Fibroblast of skin of scalp (primary cell): ENCODE measurements at places on chromosomes 1 and 21.

- DNase-seq = peak; percentile 68
Measured at GRCh38 chr1:221217029-221217428, 337.8 kb downstream of the HLX start.

GRCh38 chr1:214473862-214474261 lies 77.5 kb downstream of the PTPN14 start:
- no peak for DNase-seq

DNA sequence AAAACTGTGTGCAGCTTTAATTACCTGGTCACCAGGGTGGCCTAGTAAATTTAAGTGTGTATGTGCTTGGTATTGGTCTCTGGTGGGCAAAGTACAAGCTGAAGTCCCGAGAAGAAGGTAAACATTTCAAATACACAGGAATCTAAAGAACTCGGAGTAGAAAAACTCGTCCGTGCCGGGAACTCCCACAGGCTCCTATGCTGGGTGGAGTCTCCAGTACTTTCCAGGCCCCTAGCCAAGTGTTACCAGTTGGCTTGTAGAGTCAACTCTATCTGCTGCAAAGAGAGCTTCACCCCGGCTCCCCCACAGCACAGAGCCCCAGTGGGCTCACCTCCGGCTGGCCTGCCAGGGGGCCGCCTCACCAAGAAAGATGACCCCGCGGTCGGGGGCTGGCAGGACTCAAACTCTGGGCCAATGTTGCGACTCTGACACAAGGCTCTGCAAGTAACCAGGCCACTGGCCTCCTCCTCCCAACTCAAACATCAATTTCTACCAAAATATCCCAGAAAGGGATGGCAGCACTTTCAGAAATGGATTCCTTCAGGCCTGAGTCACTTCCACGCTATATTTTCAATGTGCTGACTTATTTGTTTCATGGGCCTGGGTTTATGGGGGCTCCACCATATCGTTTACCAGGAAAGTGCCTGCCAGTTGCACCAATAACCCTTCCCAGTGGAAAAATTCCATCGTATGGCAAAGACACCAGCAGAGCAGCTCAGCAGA lies 73.9 kb downstream of the SLC66A1 start:
- DNase-seq = peak; percentile 58

- peak; percentile 60 for DNase-seq
Measured at GRCh38 chr1:192153276-192153675, 5.0 kb upstream of the RGS18 start.

DNA sequence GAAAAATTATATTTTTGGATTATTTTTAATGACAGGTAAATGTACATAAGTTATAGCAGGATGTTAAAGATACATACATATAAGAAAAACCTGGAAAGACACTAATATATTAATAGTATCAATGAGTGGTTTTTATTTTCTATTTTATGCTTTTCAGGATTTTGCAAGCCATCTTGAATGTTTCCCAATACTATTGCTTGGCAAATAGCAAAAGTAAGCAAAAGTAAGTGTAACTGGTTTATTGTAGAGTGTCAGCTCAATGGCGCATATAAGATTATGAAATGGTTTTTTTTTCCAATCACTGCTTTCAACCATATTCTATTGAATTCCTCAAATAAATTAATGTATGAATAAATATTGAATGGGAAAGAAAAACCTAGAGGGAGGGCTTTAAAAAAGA lies 36.4 kb downstream of the ZNF684 start:
- no peak for DNase-seq

DNA sequence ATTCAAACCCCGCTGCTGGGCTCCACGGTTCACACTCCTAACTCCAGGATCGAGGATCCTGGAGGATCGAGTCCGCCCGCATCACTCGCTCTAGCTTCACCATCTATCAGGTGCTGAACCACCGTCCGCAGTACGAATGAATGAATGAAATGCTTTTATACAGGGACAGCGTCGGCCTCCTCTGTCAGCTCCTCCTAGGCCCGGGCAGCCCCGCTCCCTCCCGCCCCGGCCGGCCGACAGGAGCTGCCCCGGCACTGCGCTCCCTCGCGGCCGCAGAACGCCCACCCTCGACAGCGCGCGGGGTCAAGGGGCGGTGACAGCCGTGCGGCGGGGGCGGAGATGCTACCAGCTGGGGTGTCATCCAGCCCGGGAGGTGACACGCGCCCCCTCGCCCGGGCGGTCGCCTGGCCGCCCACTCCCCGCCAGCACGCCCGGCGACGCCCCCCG lies 520 bp downstream of the ZBTB17 start:
- DNase-seq = peak; percentile 66

GRCh38 chr1:5856246-5856815 lies 135.9 kb downstream of the NPHP4 start:
- no peak for DNase-seq

DNA sequence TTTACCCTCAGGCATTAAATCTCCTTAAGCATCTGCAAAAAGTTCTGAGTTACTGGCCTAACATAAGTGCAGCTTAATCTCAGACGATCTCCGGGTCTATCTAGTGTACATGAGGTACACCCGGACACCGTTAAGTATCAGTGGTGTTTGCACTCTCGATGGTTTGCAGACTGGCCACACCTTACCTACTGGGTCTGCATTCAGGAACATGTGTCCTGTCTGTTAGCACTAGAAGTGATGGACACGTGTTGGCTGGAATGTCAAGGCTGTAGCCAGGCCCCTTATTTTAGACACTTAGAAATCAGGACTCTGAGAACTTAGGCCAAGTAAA lies 783 bp upstream of the AGL start:
- DNase-seq = no peak

DNA sequence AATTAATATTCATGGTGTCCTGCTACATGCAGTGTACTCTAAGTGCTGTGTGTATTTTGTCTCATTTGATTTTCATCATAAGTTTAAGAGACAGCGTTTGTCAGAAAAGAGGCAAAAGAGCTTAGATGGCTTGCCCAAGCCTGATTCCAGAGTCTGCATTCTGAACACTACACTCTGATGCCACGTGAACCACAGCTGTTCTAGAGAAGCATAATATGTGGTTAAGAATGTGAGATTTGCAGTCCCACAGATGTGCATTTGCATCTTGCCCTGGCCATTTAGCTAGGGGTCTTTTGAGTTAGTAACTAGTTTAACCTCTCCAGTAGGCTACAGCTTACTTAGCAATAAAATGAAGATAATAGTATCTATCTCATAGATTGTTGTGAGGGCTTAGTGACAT lies 9.2 kb upstream of the GADD45A start:
- DNase-seq = peak; percentile 31

- no peak for DNase-seq
Measured at GRCh38 chr1:87176514-87176913, 152.2 kb upstream of the LMO4 start.

GRCh38 chr1:90704817-90705216 lies 12.3 kb downstream of the BARHL2 start:
- no peak for DNase-seq

DNA sequence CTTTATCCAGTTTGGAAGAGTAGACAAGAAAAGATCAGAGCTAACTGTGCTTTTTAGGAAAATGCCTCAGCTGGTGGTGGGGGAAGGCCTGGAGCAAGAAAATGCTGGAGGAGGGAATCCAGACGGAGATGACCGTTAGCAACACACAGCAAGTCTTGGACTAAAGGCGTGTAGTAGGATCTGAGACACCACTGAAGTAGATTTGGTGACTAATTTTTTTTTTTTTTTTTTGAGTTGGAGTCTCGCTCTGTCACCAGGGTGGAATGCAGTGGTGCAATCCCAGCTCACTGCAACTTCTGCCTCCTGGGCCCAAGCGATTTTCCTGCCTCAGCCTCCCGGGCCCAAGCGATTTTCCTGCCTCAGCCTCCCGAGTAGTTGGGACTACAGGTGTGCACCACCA lies 41.2 kb downstream of the LPAR3 start:
- peak; percentile 89 for DNase-seq

DNA sequence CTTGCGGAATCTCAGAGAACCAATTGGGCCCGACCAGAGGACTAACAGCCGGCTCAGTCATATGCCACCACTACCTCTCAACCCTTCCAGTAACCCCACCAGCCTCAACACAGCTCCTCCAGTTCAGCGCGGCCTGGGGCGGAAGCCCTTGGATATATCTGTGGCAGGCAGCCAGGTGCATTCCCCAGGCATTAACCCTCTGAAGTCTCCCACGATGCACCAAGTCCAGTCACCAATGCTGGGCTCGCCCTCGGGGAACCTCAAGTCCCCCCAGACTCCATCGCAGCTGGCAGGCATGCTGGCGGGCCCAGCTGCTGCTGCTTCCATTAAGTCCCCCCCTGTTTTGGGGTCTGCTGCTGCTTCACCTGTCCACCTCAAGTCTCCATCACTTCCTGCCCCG lies 49.8 kb downstream of the ACP6 start:
- no peak for DNase-seq
